ENCODE measurements at places on chromosomes 1 and 21.

DNA sequence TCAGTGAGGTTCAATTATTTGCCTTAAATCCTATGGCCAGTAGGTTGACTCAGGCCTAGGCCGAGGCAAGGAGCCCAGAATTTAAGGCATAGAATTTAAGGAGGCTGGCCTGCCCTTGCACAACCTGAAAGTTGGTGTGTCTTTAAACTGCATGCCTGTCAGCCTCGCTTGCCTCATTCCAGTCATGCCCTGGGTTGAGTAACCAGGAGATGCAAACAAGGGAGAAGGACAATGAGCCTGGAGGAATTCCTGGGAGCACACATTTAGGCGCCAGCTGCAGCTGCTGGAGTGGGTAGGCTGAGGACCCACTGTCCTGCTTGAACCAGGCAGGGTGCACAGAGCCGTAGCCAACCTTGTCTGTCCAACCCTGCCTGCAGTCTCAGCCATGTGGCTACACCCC, 11.7 kb downstream of the CD2 start:
- DNase-seq, result no peak

- no peak for DNase-seq
Measured at GRCh38 chr1:158286487-158286886, 3.2 kb upstream of the CD1C start.

GRCh38 chr1:6823793-6824192, 38.5 kb downstream of the CAMTA1 start:
- no peak for DNase-seq

DNA sequence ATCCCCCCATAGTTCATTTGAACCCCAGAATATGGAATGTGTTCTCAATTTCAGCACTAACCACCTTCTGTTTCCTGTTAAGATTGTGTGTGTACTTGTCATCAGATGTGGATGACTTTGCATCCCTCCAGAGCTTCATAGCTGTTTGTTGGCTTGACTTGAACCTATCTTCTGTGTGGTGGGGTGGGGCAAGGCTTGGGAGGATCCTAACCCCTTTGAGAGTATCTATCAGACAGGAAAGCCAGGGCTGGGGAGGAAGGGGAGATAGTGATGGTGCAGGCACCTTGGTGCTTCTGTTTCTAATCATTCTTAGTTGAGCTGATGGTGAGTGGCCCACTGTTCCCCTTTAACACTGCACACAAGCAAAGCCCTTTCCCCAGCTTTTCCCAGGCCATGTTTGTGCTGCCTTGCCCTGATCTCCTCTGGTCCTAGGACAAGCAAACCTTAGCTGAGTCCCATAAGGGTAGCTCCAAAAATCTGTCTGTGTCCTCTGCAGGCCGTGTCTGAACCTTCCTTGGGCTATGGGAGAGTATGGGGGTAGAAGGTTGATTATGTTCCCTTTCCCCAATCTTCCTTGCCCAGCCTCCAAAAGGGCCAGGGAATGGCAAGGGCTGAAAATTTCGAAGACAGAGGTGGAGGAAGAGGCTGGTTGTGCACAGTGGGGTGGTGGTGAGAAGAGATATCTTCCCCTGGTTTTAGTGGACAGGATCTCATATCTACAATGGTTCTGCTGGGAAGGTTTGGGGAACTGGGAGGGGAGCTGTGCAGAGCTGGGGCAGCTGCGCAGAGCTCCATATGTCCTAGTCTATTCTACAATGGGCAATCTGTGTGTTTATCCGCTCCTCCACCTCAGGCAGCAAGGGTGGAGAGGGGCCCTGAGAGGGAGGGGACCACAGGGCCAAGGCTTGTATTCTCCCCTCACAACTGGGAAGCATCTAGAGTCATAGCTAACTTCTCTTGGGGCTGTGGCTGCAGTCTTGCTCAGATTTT, 1.4 kb downstream of the NHLH1 start:
- no peak for DNase-seq

DNA sequence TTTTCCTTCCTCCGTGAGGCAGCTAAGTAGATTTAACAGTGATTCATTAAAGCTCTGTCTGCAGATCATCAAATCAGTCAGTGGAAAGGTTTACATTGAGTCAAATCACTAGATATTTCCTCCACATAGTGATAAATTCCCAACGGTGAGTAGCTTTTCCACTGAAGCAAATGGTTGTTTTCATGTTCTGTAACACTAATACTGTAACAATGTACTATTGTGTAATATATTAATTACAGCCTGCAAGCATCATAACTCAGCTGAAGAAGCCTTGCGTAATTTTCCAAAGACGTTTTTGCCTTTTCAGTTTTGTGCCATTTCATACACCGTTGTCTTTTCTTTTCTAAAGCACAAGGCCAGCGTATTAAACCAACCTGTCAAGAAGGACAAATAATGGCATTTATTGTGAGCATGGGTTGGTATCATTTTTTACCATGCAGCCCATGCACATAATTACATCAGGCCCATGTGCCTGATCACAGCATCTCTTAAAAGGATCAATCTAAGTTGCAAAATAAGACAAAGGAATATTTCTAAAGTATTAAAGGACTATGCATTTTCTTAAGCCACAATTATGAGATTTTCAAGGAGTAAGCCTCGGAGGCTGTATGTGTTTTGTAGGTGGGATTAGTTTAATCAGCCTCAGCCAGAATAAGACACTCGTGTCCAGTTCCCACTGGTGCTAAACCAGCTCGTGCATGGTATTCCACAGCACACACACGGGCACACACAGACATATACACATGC, 16.7 kb upstream of the PDE9A start:
- DNase-seq, result no peak

DNA sequence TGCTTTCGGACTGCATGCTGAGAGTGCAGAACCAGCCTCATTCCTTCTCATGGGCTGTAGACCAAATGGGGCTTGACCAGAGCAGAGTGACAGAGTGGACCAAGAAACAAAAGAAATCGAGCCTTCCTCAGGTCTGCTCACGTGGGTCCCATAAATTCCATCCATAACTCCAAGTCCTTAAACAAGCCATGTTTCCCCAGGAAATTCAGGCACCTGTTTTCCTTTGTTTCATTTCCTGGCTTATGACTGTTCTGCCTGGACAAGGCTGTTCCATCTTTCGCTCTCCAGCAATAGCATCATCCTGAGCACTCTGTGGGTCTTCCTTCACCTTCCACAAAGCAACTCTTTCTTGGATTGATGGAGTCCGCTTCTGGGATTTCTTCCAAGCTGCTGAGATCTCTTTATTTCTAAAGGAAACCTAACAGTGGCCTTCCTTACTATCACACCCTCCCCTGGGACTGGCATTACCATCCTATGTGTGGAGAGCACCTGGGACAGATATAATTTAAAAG, 63.9 kb downstream of the LAMC2 start:
- DNase-seq, result no peak

Measured in stimulated activated CD8-positive, alpha-beta memory T cell treated with anti-CD3 and anti-CD28 coated beads, Interleukin-2, amount 100 ng/mL, for 48 hours (primary cell).